ENCODE measurements at places on chromosomes 16 and 17. TPM values are rescaled to one million over a fixed set of nuclear protein-coding genes. Genes with fewer than 3 reads are reported as not detected.

DNA sequence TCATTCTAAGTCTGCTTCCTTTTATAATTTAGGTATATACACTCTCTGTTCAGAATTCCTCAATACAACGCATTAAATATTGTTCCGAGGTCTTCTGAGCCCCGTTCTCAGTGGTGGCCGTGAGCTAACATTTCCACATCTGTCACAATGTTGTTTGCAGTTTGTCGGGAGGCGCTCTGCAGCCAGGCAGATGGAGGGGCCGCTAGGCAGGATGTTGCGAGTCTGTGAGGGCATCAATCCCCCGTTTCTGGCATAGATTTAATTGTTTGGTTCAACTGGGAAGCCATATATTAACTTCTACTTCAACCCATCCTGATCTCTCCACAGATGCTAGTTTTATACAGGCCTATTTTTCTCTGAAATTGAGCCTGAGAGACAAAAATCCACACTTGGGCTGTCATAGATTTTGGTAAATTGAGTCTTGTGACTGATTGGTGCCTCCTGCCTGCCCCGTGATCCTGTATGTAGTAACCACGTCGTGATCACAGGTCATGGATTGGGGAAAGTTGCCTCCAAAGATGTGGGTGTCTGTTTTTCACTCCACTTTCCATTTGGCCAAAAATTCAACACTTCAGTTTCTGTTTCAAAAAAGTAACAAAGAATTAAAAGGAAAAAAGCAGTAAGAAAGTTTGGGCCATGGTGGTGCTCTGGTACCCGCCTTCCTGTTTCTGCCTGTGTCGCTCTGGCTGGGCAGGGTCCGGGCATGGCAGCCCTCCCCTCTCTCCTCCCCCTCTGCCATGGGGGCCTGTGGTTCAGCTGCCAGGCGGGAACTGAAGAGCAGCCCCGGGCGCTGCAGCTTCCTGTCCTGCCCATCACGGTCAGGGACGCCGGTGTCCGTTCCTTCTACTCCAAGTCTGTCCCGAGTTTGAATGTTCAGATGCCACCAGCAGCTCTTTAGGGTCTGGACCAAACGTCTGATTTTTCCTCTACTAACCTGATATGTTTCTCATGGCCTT is 41.5 kb downstream of the RPTOR start:
- H3K4me3 ChIP-seq: peak overlapping the region; percentile 12
- no peaks in the 10 kb centered on the region for H3K27me3 ChIP-seq
- H3K4me1 ChIP-seq: peaks cover 56% of the 10 kb centered on the region

DNA sequence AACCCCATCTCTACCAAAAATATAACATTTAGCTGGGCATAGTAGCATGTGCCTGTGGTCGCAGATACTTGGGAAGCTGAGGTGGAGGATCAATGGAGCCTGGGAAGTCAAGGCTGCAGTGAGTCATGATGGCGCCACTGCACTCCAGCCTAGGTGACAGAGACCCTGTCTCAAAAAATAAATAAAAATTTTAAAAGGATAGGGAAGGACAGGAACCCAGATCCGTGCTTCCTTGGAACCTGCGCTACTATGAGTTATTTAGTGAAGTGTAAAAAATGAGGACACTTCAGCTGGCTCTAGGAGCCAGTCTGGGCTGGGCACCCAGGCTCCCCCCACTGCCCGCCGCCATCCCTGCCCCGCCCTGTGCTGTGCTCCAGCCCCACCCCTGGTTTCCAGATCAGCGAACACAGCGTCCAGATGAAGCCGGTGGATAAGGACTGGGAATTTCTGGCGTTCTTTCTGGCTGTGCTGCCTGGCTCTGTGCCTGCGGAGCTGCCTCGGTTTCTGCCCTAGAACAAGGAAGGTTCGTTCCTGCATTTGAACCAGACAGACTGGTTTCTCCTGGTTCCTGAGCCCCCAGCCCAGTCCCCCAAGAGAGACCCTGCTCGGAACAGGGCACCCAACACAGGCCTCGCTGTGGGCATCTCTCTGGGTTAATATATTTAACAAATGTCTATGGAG is 18.5 kb downstream of the PLLP start:
- H3K36me3 ChIP-seq: no peaks in the 10 kb centered on the region
- peak overlapping the region; percentile 73 for H3K27ac ChIP-seq
- no peak for DNase-seq
- H3K4me1 ChIP-seq: peaks cover 49% of the 10 kb centered on the region

DNA sequence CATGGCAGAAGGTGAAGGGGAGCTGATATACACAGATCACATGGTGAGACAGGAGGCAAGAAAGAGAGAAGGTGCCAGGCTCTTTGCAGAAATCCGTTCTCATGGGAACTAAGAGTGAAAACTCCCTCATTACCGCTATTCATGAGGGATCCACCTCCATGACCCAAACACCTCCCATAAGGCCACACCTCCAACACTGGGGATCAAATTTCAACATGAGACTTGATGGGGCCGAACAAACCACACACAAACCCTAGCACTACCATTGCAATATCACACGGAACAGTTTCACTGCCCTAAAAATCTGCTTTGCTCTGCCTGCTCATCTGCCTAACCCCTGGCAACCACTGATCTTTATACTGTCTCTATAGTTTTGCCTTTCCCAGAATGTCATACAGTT is 34.8 kb downstream of the C17orf67 start:
- no peaks in the 10 kb centered on the region for H3K27me3 ChIP-seq
- H3K4me3 ChIP-seq: no peak overlapping the region
- no peak overlapping the region for H3K27ac ChIP-seq
- no peak for DNase-seq

DNA sequence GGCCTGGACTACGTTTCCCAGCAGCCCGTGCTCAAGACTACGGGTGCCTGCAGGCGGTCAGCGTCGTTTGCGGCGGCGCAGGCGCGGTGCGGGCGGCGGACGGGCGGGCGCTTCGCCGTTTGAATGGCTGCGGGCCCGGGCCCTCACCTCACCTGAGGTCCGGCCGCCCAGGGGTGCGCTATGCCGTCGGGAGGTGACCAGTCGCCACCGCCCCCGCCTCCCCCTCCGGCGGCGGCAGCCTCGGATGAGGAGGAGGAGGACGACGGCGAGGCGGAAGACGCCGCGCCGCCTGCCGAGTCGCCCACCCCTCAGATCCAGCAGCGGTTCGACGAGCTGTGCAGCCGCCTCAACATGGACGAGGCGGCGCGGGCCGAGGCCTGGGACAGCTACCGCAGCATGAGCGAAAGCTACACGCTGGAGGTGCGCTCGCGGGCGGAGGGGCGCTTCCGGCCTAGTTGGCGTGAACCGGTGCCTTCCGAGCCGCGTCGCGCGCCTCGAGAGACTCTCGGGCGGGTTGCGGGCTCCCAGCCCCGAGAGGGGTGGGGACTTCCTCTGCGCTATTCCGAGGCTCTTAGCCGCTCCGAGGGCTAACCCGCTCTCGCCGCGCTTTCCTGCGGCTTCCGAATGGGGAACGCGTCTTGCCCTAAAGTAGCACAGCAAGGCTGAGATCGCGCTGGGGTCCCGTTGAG is at the start of gene RBL2:
Gene RBL2 (plus strand): TSS at position 95 of the 689 bp plus-strand sequence. CDS start 86 bp downstream, at position 181.
- H3K36me3 ChIP-seq: peaks cover 7% of the 10 kb centered on the region
- DNase-seq: peak; percentile 88
- H3K27ac ChIP-seq: peak within 1 kb of the TSS; percentile 93
- H3K4me1 ChIP-seq: peaks cover 36% of the 10 kb centered on the region

- H3K4me3 ChIP-seq: peak overlapping the region; percentile 73
- H3K27me3 ChIP-seq: no peaks in the 10 kb centered on the region
- peaks cover 10% of the 10 kb centered on the region for H3K4me1 ChIP-seq
These were observed 438 bp downstream of the GRN start for GRCh38 chr17:44345454-44346026.

- no peak for DNase-seq
- no peaks in the 10 kb centered on the region for H3K27me3 ChIP-seq
- no peak overlapping the region for H3K4me3 ChIP-seq
- no peaks in the 10 kb centered on the region for H3K36me3 ChIP-seq
- no peaks in the 10 kb centered on the region for H3K4me1 ChIP-seq
These were observed 136.5 kb downstream of the SSH2 start for GRCh38 chr17:29793501-29793900.

DNA sequence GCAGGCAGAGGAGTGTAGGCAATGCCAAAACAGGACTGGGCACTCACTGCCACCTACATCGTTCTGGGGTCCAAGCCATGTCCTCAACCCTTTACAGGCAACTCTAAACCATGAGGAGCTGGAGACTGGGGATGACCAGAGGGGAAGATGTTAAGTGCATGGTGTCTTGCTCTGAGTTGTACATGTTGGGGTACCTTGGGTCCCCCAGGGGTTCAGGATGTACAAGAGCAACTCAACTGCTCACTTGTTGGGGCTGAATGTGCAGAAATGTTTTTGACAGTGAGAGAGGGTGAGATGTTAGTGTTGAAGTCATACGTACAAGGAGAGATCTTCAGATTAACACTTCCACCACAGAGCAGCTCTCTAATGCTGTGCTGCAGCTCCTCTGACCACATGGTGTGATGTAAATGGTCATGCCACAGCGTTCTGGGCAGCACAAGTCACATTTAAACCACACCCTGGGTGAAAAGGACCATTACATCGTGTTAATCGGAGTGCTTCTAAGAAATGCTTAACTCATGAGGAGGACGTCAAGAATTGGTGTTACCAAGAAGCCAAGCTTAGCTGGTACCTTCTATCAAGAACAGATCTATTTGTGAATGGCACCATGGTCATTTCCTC is 2.4 kb downstream of the CCL18 start:
- no peak for DNase-seq
- peaks cover 8% of the 10 kb centered on the region for H3K27me3 ChIP-seq
- H3K4me3 ChIP-seq: no peak overlapping the region
- H3K4me1 ChIP-seq: no peaks in the 10 kb centered on the region

DNA sequence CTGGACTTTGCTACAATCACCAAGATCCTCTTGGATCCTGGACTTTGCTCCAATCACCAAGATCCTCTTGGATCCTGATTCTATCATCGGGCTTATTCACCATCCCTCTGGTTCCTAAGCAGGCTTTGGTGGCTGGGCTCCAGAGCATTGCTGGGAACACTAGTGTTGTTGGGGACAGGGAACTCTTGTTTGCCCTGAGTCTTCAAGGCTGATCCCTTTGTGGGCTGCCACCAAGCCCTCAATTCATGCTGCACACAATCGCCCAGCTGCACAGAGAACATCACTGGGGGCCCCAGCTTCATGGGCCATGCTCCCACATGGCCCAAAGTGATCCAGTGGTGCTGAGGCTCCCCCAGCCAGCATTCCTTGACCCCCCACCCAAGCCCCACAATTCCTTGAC is 88.3 kb downstream of the TMEM132E start:
- H3K4me3 ChIP-seq: no peak overlapping the region
- H3K27me3 ChIP-seq: no peaks in the 10 kb centered on the region
- H3K36me3 ChIP-seq: no peaks in the 10 kb centered on the region
- no peak for DNase-seq

- peaks cover 50% of the 10 kb centered on the region for H3K36me3 ChIP-seq
- peak overlapping the region; percentile 97 for H3K27ac ChIP-seq
- H3K27me3 ChIP-seq: no peaks in the 10 kb centered on the region
- no peak for DNase-seq
- H3K4me3 ChIP-seq: peak overlapping the region; percentile 99
These were observed 2.4 kb downstream of the IL4R start for GRCh38 chr16:27316038-27316680.

GRCh38 chr17:27536781-27537180 is 80.5 kb downstream of the KSR1 start:
- no peak overlapping the region for H3K4me3 ChIP-seq
- DNase-seq: no peak

- H3K27ac ChIP-seq: no peak overlapping the region
- H3K27me3 ChIP-seq: no peaks in the 10 kb centered on the region
- H3K36me3 ChIP-seq: no peaks in the 10 kb centered on the region
- no peak overlapping the region for H3K4me3 ChIP-seq
- H3K4me1 ChIP-seq: no peaks in the 10 kb centered on the region
These were observed 69.0 kb downstream of the RTN4RL1 start for GRCh38 chr17:1956134-1956533.

- no peaks in the 10 kb centered on the region for H3K4me1 ChIP-seq
- H3K27ac ChIP-seq: no peak overlapping the region
- DNase-seq: no peak
- H3K36me3 ChIP-seq: no peaks in the 10 kb centered on the region
These were observed 12.5 kb upstream of the NKD1 start for GRCh38 chr16:50535506-50536257.

DNA sequence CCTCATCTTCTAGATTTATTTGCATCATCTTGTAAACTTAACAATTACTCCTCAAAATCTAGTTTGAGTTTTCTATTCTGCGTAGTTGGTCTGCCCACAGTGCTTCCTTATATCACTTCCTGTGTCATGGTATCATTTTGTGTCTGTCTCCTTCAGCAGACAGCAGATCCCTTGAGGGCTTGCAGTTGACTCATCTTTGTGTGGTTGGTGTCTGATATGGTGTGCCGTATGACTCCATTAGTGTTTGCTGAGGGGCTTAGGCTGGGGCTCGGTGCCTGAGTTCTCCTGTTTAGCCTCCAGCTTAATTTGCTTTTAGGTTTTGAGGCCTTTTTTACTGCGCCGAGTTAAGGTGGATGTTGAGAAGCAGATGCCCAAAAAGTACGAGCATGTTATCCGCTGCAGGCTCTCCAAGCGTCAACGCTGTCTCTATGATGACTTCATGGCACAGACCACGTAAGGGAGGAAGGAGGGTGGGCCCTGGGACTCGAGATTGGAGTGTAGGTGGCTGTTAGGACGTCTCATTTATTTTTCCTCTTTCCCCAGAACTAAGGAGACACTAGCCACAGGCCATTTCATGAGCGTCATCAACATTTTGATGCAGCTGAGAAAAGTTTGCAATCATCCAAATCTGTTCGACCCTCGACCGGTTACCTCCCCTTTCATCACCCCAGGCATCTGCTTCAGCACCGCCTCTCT is 16.9 kb downstream of the SRCAP start:
- peaks cover 67% of the 10 kb centered on the region for H3K36me3 ChIP-seq
- H3K27me3 ChIP-seq: no peaks in the 10 kb centered on the region
- H3K4me3 ChIP-seq: no peak overlapping the region
- peak overlapping the region; percentile 90 for H3K27ac ChIP-seq
- peaks cover 31% of the 10 kb centered on the region for H3K4me1 ChIP-seq
- DNase-seq: peak; percentile 61

GRCh38 chr17:17843096-17843495 is 6.3 kb upstream of the SREBF1 start:
- no peaks in the 10 kb centered on the region for H3K36me3 ChIP-seq
- no peaks in the 10 kb centered on the region for H3K27me3 ChIP-seq
- H3K27ac ChIP-seq: no peak overlapping the region
- no peak overlapping the region for H3K4me3 ChIP-seq
- DNase-seq: no peak
- H3K4me1 ChIP-seq: peaks cover 36% of the 10 kb centered on the region

KRT33A gene
- not detected for total RNA-seq

SLC6A4 gene
- not detected for total RNA-seq

CTF1 gene
- total RNA-seq: 0.21 TPM

SKAP1 gene
- 60.5 TPM for total RNA-seq

IRX5 gene
- not detected for total RNA-seq

TM4SF5 gene
- total RNA-seq: not detected

PRSS27 gene
- 2.4 TPM for total RNA-seq

BIRC5 gene
- 117 TPM for total RNA-seq

All from activated naive CD4-positive, alpha-beta T cell treated with anti-CD3 and anti-CD28 coated beads for 36 hours (primary cell).